Activated T-helper 1 cell treated with anti-CD3 and anti-CD28 coated beads, Interleukin-12 subunit alpha, Interleukin-12 subunit beta, Interleukin-2, Interleukin-4 antibody, amounts not matched to agents 30 ng/mL and 10 ng/mL and 1 ng/mL, durations not matched to agents 14 hours and 24 hours and 36 hours (primary cell): ENCODE measurements at places on chromosomes 6 and 20. TPM values are rescaled to one million over a fixed set of nuclear protein-coding genes. Genes with fewer than 3 reads are reported as not detected.

GRCh38 chr6:88840289-88840688 is 123.1 kb downstream of the RNGTT start:
- no peak overlapping the region for H3K4me3 ChIP-seq
- H3K36me3 ChIP-seq: peaks cover 40% of the 10 kb centered on the region
- no peak overlapping the region for H3K27ac ChIP-seq
- no peaks in the 10 kb centered on the region for H3K4me1 ChIP-seq

- DNase-seq: no peak
- no peak overlapping the region for H3K4me3 ChIP-seq
- no peak overlapping the region for H3K27ac ChIP-seq
Measured at GRCh38 chr20:31596831-31597480, 8.1 kb upstream of the ID1 start.

- H3K4me3 ChIP-seq: no peak overlapping the region
- no peaks in the 10 kb centered on the region for H3K36me3 ChIP-seq
- DNase-seq: no peak
- H3K27ac ChIP-seq: no peak overlapping the region
- no peaks in the 10 kb centered on the region for H3K27me3 ChIP-seq
Measured at GRCh38 chr6:39898625-39899024, 35.6 kb downstream of the MOCS1 start.

- peaks cover 2% of the 10 kb centered on the region for H3K27me3 ChIP-seq
- peaks cover 23% of the 10 kb centered on the region for H3K36me3 ChIP-seq
- peak overlapping the region; percentile 97 for H3K27ac ChIP-seq
- peak overlapping the region; percentile 96 for H3K4me3 ChIP-seq
- DNase-seq: no peak
- peaks cover 32% of the 10 kb centered on the region for H3K4me1 ChIP-seq
Measured at GRCh38 chr6:32967151-32968091, 973 bp upstream of the BRD2 start.

RRP36 gene
- 86.1 and 89.9 TPM in 2 replicates for total RNA-seq

MOCS1 gene
- total RNA-seq: 0.31 and 1.2 TPM in 2 replicates
